Activated T-cell treated with anti-CD3 and anti-CD28 coated beads, Interleukin-2, amount 50 U/mL, for 4 hours (primary cell): ENCODE measurements at places on chromosomes 5 and 9. TPM values are rescaled to one million over a fixed set of nuclear protein-coding genes. Genes with fewer than 3 reads are reported as not detected.

DNA sequence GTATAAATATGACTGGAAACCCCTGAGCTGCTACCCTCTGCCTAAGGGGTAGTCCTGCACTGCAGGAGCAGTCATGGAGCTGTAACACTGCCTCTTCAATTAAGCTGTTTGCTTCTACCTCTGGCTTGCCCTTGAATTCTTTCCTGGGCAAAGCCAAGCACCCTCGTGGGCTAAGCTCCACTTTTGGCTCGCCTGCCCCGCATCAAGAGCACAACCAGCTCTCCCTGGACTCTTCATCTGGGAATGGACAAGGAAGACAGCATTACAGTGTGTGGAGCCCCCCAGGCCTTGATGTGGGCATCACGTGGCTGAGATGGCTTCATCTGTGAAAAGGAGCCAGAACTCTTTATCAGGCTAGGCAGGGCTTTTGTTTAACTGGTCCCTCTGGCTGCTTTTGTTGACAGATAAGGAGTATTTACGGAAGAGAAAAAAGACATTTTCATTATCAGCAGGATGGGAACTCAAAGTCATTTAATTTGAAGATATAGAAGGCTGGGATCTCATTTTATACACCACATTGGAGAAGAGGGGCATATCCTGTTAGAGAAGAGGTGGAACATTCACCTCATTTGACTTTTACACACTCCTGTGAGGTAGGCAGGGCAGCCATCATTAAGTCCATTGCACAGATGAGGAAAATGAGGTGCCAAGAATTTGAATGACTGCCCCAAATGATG lies 137.8 kb downstream of the SEMA6A start:
- no peak for DNase-seq

DNA sequence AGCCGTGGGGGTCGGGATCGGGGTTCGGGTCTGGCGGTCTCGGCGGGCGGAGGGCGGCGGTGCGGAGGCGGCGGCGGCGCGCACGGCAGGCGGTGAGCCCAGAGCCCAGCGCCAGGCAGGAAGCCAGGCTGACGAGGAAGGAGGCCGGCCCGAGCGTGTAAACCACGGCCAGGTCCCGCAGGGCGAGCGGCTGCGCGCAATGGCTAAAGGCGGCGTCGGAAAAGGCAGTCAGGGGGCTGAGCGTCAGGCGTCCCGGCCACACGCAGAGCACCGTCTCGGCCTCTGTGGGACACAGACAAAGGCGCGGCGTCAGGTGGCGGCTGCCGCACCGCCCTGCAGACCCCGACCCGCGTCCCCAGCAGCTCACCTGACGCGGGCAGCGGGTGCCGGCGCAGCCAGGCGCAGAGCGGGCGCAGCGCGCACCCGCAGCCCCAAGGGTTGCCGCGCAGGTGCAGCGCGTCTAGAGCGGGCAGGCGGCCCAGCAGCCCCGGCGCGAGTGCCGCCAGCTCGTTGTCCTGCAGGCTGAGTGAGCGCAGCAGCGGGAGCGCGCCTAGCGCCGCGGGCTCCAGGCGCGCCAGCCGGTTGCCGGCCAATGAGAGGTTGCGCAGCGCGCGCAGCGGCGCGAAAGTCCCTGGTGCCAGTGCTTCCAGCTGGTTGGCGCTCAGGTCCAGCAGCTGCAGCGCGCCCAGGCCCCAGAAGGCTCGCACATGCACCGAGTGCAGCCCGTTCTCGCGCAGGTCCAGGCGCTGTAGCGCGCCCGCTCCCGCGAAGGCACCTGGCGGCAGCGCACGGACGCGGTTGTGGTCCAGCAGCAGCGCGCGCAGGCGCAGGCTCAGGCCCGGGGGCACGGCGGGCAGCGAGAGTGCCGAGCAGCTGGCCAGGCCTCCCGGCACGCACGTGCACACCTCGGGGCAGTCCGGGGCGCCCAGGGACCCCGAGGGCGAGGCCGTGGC lies 671 bp downstream of the LRRC26 start:
- DNase-seq = no peak

DNA sequence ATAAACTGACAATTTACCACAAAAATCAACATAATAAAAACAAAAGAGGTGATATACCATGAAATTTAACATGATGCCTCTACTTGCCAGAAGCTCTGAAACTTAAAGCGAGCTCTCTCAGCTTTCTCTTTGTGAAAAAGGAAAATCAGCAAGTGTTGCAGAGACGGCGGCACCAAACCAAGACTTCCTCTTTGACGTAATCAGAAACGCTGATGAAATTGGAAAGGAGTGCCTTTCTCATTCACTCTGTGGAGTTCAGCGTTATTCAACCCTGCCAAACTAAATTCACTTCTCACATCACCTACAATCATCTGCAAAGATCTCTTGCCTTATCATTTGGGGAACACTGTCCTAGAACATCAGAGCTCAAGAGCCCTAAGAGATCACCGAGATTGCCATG lies 32.2 kb downstream of the ANXA6 start:
- no peak for DNase-seq

GRCh38 chr5:134227259-134227658 lies 1.4 kb upstream of the PPP2CA start:
- no peak for DNase-seq

GRCh38 chr9:116860509-116861120 lies 173.5 kb downstream of the TRIM32 start:
- no peak for DNase-seq

DNA sequence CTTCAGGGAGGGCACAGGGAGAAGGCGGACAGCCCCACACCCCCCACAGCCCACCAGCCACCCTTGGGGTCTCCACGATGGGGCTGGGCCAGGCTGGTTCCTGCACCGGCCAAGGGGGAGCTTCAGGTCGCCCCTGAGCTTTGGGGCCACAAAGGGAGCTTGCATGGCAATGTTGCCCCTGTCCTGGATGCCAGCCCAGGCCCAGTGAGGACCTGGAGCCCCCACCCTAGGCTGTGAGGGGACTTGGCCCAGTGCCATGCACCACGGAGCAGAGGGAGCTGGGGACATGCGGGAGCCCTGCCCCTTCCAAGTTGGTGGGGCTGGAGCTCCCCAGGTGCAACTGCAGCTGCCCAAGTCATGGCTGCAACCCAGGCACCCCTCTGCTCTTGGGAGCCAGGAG lies 18.4 kb downstream of the TMEM38B start:
- DNase-seq = no peak

DNA sequence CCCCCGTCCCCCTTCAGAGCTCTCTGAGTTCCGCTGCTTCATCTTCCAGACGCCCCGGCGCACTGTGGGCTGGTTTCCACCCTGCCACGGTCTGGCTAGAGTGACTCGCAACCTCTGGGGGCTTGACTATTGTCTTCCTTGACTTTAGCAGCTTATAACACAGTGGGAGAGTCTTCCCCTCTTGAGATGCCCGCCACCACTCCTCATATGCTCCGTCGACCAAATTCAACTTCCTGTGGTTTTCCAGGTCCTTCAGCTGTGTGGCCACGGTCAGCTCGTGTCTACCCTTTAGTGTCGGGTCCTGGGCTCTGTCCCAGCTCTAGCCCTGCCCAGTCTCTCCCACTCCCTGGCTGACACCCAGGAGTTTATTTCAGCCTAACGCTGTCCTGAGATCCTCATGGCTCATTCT lies 28.2 kb upstream of the NCS1 start:
- peak; percentile 23 for DNase-seq

DNA sequence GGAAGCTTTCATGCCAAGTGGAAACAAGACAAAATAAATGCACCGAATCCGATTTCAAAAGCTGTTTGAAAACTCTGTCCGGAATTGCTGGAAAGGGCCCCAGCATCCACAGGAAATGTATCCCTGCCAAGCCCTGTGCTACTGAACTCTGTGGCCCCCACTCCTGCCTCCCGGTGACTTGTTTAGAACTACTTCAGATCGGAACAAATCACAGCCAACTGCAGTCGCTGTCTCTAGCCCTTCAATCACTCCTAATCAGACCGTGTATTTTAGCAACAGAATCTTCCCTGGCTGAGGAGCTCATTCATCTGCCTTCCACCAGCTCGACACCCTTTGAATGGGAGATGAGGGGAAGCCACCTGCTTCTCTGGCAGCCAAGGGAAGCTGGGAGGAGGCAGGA lies 94.1 kb downstream of the KCNIP1 start:
- DNase-seq = no peak

Gene PRUNE2
- not detected for total RNA-seq

- no peak for DNase-seq
Measured at GRCh38 chr5:72878854-72879253, 62.4 kb downstream of the TNPO1 start.

DNA sequence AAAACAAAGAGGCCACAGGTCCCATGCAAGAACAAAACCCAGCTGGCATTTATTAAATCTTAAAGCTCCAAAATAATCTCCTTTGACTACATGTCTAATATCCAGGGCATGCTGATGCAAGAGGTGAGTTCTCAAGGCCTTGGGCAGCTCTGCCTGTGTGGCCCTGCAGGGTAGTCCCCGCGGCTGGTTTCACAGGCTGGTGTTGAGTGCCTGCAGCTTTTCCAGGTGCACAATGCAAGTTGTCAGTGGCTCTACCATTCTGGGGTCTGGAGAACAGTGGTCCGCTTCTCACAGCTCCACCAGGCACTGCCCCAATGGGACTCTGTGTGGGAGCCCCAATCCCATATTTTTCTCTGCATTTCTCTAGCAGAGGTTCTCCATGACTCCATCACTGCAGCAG lies 54.4 kb upstream of the HCN1 start:
- no peak for DNase-seq

Gene NUDT2
- total RNA-seq = 27.9 TPM

Gene MARCOL
- not detected for total RNA-seq

Gene PCDHA7
- not detected for total RNA-seq

- no peak for DNase-seq
Measured at GRCh38 chr9:15187589-15187988, 119.4 kb downstream of the TTC39B start.

DNA sequence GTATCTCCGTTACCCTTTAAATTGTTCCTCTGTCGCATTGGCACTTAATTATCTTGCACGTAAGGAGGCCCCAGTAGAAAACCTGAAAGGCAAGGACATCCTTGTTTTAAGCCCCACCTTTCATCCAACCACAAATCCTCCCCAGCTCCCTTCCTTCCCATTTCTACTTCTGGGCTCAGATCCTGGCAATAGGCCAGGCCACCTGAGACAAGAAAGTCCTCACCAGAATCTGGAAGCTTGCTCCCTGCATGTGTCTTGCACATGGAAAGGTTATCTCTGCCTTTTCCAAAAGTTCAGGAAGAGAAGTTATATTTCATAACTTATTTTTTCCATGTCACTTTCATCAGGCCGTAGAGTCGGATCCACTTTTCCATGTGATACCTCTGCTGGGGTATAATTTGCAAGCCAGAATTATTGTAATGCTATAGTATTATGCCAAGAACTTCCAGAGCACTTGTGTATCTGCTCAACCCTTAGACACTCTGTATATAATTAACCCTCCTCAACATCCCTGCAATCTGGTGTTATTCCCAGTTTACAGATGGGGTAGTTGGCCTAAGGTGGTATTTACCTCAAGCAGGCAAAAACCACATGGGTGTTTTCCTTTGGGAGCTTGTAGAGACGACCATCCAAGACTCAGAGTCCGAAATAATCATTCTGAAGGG lies 2.6 kb upstream of the SHB start:
- DNase-seq = no peak

DNA sequence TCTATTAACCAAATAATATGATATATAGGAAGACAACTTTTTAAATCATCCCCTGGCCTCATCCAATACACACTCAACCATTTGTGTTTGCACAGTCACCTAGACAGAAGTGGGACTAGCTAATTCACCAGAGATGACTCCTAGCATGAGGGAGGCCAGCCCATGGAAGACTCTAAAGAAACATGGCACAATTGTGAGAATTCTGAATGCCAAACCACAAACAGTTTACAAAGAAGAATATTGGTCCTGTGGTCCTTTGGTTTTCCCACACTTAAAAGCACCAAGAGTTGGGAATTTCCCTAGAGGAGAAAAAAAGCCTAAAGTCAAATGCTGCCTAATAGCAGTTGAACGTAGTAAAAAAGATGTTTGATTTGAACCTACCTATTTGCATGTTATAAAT lies 609.9 kb downstream of the ACTL7B start:
- no peak for DNase-seq

Gene FOXI1
- not detected for total RNA-seq

- DNase-seq = no peak
Measured at GRCh38 chr5:164345173-164345849, 839.9 kb downstream of the MAT2B start.

DNA sequence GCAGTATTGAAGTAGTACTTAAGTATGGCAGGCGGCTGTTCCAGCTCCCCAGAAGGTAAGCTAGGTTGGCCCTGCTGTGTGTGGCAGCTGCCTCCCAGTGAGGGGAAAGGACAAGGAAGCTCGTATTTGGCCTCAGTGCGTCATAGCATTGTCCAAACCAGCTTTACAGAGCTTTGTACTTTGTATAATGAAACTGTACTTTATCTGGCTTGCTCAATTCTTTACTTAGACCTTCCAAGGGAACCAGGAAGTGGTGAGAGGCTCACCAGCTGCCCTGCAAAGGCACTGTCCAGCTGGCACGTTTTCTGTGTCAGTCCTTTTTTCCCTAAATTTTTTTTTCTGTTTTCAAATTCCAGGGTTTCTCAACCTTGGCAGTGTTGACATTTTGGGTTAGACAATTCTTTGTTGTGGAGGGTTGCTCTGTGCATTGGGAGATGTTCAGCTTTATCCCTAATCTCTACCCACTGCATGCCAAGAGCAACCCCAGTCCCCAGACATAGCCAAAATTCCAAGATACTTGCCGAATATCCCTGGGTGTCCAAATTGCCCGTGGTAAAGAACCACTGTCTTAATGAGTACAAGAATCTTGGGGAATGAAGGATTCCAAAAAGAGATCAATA lies 474.5 kb downstream of the LRRC70 start:
- no peak for DNase-seq

- no peak for DNase-seq
Measured at GRCh38 chr5:128121651-128122050, 38.1 kb downstream of the SLC12A2 start.

Gene ZNF782
- 3.0 TPM for total RNA-seq

DNA sequence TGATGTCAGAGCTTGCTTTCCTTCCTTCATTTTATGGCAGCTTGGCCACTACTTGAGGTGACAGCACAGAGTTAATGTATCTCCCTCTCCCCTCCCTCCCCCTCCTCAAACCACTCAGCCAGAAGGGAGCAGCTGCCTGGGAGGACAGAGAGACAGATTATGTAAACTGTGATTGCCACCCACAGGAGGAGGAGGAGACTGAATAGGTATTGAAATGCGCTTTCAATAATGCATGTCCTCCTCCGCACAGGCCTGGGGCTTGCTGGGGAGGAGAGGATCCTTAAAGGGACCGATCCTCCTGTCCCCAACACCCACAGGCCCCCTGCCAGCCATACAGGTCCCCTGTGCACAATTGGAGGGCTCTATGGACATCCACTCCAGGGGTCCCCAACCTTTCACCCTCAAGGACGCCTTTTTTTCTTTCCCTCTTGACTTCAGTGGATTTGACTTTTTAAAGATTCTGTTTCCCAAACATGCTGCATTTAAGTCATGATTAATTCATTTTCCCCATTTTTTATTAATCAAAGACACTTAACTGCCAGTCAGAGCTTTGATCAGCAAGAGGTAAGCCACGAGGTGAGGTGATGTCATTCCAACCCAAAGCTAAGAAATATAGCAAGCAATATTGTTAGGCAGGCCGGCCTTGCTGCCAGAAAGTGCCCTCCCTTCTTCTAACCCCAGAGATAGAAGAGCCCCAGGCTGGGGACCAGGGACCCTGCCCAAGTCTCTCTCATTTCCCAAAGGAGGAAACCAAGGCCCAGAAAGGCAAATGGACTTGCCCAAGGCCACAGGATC lies 47.5 kb upstream of the CPLX2 start:
- DNase-seq = no peak

GRCh38 chr5:62284946-62285891 lies 20.8 kb upstream of the KIF2A start:
- peak; percentile 28 for DNase-seq
